Stimulated activated naive CD8-positive, alpha-beta T cell treated with anti-CD3 and anti-CD28 coated beads, Interleukin-15, amount 100 ng/mL, for 72 hours (primary cell): ENCODE measurements at places on chromosomes 2 and 18.

- peak; percentile 35 for DNase-seq
Observed at GRCh38 chr2:134217924-134218323, 35.9 kb upstream of the MGAT5 start.

- no peak for DNase-seq
Observed at GRCh38 chr18:21809725-21810124, 69.1 kb downstream of the MIB1 start.

DNA sequence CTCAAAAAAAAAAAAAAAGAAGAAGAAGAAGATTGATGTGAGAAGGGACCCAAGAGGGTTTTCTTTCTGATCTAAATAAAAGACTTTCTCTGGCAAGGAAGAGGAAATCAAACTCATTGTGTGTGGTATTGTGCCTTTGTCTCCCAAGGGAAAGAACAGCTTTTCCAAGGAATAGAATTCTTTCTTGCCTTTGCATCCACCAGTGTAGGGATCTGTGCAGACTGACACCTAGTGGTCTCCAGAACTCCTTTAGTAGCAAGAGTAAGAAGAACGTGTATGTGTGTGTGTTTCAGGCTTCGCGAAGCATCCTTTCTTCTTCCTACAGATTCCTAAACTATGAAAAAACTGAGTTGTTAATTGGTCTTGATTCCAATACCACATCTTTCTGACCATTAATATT, 33.5 kb upstream of the CRIM1 start:
- DNase-seq, result no peak

DNA sequence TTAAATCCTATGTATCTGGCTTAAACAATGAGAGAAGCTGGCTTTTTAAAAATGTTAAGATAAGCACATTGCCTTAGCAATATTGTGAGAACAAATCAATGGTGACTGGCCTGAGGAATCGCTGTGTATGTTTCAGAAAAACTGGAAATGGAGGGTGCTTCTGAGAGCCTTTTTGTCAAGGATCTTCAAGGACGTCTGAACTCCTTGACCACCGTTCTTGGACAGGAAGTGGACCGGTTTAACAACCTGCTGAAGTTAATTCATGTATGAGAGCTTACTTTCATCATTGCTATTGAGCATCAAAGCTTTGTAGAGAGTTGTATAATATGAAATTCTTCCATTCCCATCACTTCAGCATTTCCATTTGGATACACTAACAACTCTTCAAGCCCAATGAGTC, 72.6 kb downstream of the TRABD2A start:
- DNase-seq, result no peak

DNA sequence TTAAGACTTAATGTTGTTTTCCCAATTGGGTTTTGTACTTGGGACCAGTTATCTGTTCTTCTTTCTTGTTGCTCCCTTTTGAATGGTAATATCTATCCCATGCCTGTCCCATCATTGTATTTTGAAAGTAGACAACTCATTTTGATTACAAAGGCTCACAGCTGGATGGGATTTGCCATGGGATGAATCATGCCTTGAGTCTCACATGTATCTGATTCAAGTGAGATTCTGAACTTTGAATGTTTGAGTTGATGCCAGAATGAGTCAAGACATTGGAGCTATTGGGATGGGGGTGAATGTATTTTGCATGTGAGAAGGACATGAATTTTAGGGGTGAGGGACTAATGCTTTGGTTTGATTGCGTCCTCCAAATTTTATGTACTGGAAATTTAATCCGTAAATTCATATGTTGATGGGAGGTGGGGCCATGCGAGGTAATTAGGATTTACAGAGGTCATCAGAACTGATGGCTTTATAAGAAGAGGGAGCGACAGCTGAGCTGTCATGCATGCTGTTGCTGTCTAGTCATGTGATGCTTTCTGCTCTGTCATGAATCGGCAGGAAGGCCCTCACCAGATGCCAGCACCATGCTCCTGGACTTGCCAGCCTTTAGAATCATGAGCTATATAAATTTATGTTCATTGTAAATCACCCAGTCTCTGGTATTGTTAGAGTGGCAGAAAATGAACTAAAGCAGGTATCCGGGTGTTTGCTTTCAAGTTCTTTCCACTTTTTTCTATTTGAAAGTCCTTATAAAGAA, 741.3 kb upstream of the RAB6C start:
- DNase-seq, result no peak
